ENCODE measurements at places on chromosomes 7 and 10.

DNA sequence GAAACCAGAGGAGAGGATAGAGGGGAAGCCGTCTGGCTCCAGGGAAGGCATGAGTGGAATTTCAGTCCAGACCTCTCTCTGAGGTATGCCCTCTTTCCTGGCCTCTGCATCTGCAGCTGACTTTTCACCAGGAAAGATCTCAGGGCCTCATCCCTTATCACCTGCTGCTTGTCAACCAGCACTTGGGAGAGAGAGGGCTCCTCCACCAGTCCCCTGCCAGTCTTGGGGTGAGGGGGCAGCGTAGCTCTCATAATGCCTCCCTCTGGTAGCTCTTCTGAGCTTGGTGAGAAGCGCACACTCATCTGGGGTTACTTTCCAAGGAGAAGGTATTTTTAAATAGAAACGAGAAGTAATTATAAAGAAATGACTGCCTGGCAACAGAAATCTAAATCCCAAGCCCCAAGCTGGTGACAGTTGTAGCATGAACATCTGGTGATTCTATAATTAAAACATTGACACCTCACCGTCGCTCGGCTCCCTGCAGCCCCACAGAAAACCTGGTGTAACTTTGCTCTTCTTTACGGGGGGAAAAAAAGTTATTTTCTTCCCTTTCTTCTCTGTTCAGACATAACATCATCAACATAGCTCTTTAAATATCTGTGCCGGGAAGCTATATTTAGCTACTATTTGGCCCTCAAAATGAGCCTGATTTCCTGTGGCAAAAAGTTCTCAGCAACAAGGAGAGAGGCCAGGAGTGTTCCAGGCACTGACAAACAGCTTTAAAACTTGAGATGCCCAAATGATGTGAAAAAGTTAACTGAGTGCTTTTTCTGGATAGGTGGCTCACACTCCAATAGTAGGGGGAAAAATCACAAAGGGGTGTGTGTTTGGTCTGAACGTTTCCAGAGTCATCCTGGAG is 26.9 kb downstream of the HIP1 start:
- no peak for DNase-seq

DNA sequence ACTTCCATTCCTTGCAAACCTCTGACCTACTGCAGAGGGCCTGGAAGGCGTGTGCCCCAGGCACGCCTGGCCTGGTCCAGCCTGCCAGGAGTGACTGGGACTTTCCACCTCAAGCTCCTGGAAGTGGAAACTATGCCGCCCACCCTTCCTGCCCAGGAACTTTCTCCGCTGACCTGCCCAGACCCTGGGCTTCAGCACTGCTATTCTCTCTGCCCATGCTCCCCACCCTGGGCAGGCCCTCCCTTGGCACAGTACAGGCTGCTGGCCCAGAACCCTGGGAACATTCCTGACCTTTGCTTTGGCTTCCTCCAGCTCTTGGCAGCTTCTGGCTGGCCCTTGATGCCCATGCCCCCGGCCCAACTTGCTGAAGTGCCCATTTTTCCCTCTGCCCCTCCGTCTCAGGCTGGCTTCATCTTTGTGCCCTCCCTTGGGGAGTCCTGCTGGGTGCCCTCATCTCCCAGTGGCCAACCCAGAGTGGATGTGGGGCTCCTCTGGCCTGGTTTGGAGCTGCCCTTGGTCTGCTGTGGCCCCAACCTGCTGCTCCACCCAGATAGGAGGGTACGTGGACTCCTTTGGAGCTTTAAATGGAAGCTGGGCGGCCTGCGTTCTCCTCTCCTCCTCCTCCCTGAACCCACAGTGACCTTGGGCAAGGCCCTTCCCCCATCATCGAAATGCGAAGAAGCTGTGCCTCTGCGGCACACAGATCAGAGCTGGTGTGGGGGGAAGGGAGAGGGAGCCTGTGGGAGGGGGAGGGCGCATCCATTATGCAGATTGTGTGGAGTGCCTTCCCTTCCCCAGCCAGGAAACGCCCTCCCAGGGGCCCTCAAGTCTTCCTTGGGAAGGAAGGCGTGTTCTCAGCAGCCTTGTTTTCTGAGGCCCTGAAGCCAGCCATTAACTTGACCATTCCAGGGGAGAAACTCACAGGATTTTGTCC is 3.4 kb downstream of the MMRN2 start:
- no peak for DNase-seq

DNA sequence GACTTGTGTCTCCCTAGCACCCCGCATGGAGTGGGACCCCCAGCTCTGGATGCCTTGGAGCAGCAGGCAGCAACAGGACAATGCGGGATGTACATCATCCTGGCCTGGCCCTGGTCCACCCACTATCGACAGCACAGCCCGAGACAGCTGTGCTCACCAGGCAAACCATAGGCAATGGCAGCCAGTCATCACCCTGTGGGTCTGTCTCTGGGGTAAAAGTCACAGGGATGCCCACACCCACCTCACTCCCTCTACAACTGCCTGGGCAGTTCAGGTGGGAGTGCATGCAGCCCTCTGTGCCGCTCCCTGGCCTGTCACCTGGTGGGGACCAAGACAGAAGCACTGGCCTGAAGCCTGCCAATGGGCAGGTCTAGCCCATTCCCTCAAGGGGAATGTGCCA is 147.8 kb downstream of the GRID1 start:
- DNase-seq = no peak

- DNase-seq = peak; percentile 40
These were observed 51.0 kb upstream of the PPP2R2D start for GRCh38 chr10:131849591-131850382.

DNA sequence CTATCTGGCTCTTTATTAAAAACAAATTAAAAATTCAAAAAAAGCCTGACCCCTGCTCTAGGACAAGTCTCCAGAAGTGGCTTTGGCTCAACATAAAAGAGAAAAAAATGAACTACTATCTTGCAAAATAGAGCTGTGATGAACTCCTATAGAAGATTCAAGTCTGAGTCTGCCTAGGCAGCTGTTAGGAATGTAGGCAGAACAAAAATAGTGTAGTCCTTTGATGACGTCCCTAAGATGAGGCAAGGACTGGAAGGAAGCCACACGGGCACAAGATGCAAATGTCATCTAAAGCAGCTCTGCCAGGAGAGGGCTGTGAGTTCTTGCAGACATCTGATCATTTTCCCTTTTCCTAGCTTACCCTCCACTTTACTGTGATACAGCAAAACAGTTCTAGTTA is 20.5 kb downstream of the ASNS start:
- DNase-seq = no peak

DNA sequence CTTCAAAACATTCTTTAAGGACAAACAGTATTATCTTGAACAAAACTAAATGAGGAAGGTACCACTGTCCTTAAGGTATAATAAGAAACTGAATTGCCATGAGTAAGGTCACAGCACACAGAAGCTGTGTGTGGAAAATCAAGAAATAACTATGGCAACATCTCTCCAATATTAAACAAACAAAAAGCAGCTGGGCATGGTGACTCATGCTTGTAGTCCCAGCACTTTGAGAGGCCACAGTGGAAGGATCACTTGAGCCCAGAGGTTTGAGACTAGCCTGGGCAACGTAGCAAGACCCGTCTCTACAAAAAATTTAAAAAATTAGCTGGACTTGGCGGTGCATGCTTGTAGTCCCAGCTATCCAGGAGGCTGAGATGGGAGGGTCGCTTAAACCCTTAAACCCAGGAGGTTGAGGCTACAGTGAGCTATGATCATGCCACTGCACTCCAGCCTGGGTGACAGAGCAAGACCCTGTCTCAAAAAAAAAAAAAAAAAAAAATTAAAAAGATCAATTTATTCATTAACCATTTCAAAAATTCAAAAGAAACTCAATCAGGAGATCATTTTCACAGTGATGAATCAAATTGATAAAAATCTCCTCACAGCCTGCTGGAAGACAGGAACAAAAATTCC is 195.4 kb downstream of the SKIDA1 start:
- DNase-seq = no peak

DNA sequence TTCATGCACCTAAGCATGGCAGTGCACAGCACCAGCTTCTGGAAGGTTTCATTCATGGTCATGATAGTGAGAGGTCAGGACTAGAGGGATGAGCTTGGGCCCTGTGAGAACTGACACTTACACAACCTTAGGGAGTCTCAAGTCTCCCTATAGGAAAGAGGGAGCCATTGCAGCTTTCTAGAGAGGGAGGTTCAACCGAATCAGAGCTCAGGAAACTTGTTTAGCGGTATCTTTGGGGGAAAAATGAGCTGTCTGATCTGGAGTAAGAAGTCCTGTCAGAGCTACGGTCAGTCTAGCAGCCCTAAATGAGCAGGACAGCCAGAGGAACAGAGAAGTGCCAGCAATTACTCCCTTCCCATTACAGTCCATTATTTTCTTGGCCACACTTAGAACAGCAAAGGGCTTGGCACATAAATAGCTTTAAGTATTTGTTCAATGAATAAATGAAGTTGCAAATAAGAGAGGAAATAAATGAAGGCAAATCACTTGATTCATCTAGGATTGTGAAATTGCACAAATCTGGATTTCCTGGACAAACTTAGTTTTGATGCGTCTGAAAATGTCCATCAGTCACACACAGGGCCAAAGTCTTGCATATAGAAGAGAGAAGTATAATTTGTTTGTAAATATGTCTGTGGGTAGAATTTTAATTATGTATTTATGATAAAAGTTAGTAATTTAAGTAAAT is 262.0 kb downstream of the GLI3 start:
- DNase-seq = no peak

GRCh38 chr7:135924302-135924701 is 52.9 kb downstream of the MTPN start:
- DNase-seq = no peak

DNA sequence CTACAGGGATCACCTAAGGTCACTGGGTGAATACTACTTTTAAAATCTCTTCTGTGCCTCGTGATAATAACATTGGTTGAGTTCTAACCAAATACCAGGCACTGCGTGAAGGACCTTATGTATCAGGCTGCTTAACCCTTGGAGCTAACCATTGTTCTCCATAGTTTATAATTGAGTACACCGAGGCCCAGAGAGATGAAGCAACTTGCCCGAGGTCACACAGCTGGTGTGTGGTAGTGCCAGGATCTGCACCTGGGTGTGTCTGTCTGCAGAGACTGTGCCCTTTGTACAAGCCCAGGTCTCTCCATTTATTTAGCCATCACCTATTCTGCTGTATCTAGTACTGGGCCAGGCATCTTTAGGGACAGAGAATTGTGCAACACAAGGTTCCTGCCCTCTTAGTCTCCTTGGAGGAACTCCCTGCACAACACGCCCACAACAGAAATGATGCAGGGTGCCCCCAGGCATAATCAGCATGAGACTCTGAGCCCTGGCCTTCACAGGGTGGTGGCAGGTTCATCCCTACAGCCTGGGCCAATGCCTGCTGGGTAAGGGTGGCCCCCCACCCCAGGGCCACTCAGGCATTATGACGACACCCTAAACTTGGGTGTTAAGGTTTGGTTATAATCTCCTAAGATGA is 31.5 kb downstream of the UNC5B start:
- DNase-seq = no peak

DNA sequence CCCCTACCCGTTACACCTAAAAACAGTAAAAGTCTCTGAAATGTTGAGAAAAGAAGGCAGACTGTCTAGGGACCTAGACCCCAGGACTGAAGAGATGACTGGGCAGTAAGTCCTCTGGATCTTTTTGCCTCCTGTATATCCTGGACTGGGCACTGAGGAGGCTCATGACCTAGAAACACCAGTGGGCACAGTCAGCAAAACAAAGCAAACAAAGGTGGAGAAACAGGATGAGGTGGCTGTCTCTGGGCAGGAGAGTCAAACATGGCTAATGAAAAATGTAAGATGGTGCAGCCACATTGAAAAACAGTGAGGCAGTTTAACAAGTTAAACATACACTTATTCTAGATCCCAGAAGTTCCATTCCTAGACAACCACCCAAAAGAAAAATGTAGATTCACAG is 45.9 kb downstream of the AKR1C4 start:
- DNase-seq = no peak

DNA sequence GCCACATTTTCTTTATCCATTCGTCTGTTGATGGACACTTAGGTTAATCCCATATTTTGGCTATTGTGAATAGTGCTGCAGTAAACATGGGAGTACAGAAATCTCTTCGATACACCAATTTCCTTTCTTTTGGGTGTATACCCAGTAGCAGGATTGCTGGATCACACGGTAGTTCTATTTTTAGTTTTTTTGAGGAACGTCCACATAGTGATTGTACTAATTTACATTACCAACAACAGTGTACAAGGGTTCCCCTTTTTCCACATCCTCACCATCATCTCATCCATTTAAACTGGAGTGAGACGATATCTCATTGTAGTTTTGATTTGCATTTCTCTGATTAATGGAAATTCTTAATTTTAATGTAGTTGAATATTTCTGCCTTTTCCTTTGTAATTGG is 19.3 kb downstream of the VKORC1L1 start:
- DNase-seq = no peak

DNA sequence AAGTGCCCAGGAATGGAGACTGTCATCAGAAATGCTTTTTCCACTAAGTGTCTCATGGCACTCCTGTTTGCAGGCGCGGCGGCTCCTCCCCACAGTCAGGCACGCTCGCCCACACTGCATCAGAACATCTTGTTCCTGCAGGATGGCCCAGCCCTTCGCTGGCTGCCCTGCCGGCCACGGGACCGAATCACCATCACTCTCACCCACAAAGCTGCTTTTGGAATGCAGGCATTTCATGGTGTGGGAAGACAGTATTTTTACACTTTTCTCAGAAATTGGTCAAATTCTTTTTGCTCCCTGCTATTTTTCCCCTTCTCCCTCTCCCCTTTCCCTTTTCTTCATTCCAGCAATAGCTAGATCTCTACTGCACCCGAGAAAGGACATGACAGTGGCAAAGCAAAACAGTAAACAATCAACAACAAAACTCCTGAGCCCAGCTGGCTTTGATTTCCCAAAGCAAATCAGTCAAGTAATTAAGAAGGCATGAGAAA is 176.1 kb upstream of the TNS3 start:
- DNase-seq = no peak

DNA sequence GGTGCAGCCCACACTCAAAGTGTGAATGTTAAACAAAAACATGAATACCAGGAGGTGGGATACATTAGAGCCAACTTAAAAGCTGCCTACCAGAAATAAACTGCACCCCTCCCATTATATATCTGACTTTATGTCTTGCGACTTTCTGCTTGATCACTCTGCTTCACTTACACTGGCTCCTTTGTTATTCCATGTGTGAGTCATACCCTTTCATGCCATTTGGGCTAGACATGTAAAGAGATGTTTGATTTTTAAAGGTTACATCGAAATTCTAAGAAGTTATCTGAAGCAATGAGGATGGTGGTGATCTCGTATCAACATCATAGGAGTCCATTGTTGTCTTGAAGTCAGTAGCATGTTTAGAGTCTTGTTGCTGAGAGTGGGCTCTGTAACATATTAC is 31.6 kb upstream of the ETV1 start:
- no peak for DNase-seq

All from activated CD8-positive, alpha-beta memory T cell treated with anti-CD3 and anti-CD28 coated beads, Interleukin-2, amount 50 U/mL, for 48 hours (primary cell).